Type B pancreatic cell (in vitro differentiated cells): ENCODE measurements at places on chromosomes 6 and 20. TPM values are rescaled to one million over a fixed set of nuclear protein-coding genes. Genes with fewer than 3 reads are reported as not detected.

GRCh38 chr6:2360126-2360525 is 114.7 kb upstream of the GMDS start:
- no peak overlapping the region for H3K27ac ChIP-seq
- H3K27me3 ChIP-seq, result peaks cover 4% of the 10 kb centered on the region
- H3K4me3 ChIP-seq, result no peak overlapping the region
- peaks cover 3% of the 10 kb centered on the region for H3K36me3 ChIP-seq
- H3K4me1 ChIP-seq, result no peaks in the 10 kb centered on the region

DNA sequence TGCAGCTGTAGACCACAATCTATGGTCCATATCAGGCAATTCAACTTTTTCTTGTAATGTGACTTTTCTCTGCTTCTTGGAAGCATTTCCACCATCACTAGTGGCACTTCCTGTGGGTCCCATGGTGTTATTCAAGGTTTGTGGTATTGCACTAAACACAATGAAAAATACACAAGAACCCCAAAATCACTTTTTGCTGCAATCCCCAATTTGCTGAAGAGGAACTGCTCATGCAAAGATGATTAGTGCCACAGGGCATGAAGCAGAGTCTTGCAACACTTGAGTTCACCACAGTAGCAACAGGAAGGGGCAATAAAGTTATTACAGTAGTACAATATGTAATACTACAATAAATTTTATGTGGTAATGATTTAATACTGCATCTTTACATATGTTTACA is 16.8 kb upstream of the TAAR1 start:
- no peaks in the 10 kb centered on the region for H3K36me3 ChIP-seq
- no peaks in the 10 kb centered on the region for H3K27me3 ChIP-seq
- no peak for DNase-seq
- H3K4me1 ChIP-seq, result no peaks in the 10 kb centered on the region
- H3K4me3 ChIP-seq, result no peak overlapping the region
- no peak overlapping the region for H3K27ac ChIP-seq

DNA sequence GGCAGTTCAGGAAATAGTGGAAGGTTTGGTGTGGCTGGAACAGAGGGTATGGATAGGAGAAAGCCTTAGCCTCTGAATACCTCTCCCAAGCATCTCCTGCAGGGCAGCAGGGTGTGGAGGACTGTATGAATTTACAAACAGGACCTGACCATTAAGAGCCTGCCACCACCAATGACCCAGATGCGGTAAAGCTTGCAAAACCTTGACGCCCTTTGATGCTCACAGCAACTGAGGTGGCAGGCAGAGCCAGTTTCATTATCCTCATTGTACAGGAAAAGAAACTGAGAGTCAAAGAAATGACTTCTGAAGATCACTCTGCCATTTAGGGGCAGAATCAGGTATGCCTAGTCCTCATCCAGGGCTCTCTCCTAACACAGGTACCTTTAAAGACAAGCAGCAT is 2.4 kb downstream of the HM13 start:
- H3K4me1 ChIP-seq, result peaks cover 11% of the 10 kb centered on the region
- H3K4me3 ChIP-seq, result no peak overlapping the region
- no peak for DNase-seq
- no peak overlapping the region for H3K27ac ChIP-seq

DNA sequence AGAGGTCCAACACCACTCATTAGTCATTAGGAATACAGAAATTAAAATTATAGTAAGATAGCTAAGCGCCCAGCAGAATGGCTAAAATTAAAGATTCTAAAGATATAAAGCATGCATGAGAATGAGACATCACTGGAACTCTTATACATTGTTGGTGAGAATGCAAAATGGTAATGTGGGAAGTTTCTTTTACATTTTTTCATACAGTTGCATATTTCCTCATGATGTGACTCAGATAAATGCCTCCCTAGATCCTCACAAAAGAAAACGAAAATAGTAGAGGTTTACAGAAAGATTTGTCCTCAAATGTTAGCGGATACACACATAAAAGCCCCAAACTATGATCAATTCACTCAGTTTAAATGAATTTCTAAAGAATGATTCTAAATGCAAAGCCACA is 633.7 kb upstream of the GJE1 start:
- no peaks in the 10 kb centered on the region for H3K27me3 ChIP-seq
- H3K36me3 ChIP-seq, result no peaks in the 10 kb centered on the region
- no peak for DNase-seq
- H3K4me1 ChIP-seq, result no peaks in the 10 kb centered on the region
- no peak overlapping the region for H3K4me3 ChIP-seq

- no peaks in the 10 kb centered on the region for H3K36me3 ChIP-seq
- H3K27ac ChIP-seq, result no peak overlapping the region
- no peak overlapping the region for H3K4me3 ChIP-seq
- H3K4me1 ChIP-seq, result peaks cover 35% of the 10 kb centered on the region
Observed at GRCh38 chr6:168106633-168107005, 27.6 kb upstream of the FRMD1 start.

- no peak overlapping the region for H3K4me3 ChIP-seq
- peaks cover 39% of the 10 kb centered on the region for H3K36me3 ChIP-seq
- H3K27me3 ChIP-seq, result no peaks in the 10 kb centered on the region
- peaks cover 1% of the 10 kb centered on the region for H3K4me1 ChIP-seq
- DNase-seq, result no peak
Observed at GRCh38 chr6:111024681-111025080, 42.8 kb downstream of the RPF2 start.

DNA sequence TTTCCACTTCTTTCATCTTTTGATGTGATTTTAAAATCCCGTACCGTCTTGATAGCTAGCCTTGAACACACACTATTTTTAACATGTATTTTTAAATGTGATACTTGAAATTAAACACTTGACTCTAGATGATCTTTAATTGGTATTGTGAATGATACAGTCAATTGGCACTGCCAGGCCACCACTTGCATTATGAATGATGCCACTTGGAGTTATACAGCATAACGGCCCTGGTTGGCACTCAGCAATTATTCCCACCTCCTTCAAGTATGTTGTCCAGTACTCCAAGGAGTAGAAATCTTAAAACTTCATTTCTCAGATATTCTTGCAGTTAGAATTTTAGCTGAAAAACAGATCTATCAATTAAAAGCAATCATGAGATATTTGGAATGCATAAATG is 62.9 kb downstream of the TENT5A start:
- H3K36me3 ChIP-seq, result no peaks in the 10 kb centered on the region
- no peak overlapping the region for H3K27ac ChIP-seq
- H3K27me3 ChIP-seq, result peaks cover 8% of the 10 kb centered on the region
- H3K4me1 ChIP-seq, result no peaks in the 10 kb centered on the region
- DNase-seq, result no peak

DLL1 gene
- total RNA-seq, result 4.2 and 11.7 TPM in 2 replicates

DOK5 gene
- total RNA-seq, result 2.2 and 26.9 TPM in 2 replicates

RIN2 gene
- 44.8 and 46.8 TPM in 2 replicates for total RNA-seq

BAG2 gene
- 1.5 and 3.8 TPM in 2 replicates for total RNA-seq

GSTA1 gene
- total RNA-seq, result 175 and 247 TPM in 2 replicates

BNIP5 gene
- 1.4 and 2.1 TPM in 2 replicates for total RNA-seq
